ENCODE measurements at places on chromosomes 12 and 14. TPM values are rescaled to one million over a fixed set of nuclear protein-coding genes. Genes with fewer than 3 reads are reported as not detected.

DNA sequence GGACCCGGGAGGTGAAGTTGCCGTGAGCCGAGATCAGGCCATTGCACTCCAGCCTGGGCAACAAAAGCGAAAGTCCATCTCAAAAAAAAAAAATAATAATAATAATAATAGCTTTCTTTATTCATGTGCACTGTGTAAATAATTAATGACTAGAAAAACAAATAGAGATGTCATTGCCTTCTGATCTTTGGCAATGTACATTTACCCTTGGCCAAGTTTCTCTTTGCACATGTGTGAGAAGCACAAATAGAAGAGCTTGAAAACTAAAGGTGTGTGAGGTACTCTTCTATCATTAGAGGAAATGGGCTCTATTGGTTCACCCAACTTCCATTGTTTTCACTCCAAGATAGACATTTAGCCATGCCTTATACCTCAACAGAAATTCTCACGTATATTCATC lies 170.1 kb upstream of the PDZRN4 start:
- no peak for DNase-seq

DNA sequence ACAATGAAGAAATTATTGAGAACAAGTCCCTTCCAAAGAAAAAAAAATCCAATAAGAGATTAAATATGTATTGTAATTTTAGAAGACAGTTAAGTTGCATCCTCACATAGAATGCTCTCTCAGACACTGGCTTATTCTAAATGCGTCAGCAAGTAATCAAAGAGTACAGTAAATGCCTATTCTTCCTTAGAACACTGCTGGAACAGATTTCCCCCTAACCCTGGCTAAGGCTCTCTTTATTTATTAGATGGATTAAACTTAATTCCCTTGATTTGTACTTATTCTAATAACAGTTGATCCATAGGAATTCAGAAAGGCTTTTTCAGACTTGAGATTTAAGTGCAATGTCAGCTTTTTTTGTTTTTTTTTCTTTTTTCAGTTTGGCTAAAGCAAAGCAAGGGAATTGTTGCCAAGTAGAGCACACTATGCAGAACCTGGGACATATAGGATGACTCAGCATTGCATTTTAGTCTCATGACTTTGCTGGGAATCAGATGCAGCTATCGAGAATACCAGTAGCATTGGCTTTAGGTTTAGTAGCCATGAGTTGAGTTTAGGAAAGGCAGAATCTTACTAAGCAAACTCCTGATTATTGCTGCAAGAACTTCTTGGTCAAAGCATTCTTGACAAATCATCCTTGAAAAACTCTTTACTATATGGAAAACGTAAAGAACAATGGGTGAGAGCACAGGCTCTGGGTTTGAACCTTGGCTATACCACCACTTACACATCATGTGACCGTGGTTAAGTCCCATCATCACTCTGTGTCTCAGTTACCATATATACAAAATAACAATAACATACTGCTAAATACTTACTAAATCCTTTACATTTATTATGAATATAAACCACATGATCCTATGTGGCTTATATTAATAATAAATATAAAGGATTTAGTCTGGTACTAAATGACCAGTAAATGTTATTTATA lies 26.7 kb downstream of the MED21 start:
- peak; percentile 63 for DNase-seq

DNA sequence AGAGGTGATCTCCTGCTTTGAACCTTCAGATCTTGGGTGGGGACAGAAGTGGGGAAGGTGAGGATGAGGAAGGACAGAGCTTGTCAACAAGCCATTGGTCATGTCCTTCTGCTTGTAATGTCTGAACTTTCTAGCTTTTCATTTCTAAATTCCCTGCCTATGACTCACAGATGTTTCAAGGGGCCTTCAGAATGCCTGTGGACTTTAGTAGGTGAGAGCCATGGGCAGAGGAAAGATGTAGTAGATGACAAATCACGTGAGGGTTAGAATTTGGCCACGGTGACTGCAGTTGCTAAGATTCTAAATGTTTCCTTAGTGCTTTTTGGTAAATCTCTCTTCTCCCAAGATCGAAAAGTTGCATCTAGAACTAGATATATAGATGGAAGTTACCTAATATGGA lies 18.7 kb upstream of the CREBL2 start:
- DNase-seq: no peak

The CKB gene
- polyA plus RNA-seq: 12.9 TPM

The RNASE4 gene
- 15.8 TPM for polyA plus RNA-seq

All from AG04450 (cell line).